ENCODE measurements at places on chromosomes 2 and 18.

- no peak for DNase-seq
Measured at GRCh38 chr18:49431165-49431962, 29.1 kb downstream of the DYM start.

DNA sequence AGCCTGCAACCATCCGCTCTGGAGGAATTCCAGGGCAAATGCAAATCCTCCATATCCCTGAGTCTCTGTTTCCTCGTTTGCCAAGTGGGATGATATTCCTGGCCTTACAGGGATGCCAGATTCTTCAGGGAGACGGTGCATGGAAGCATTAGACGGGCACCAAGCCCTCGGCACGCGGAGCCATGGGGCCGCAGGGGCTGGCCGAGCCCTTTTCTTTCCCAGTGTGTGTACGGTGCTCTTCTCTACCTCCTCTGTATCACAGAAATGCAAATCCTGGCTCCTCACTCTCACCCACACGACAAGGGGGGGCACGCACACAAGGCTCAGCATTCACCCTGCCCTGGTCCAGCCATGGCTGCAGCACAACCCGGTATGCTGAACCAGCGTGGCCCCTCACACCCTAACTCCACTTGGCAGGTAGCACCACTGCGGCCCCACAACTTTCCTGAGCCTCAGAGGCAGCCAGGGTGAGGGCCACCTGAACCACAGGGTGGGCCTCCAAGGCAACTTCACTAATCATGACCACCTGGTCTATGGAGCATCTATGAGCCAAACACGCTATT is 64.1 kb upstream of the SALL3 start:
- DNase-seq: no peak

- DNase-seq: no peak
Measured at GRCh38 chr18:47261902-47262300, 10.4 kb upstream of the SKOR2 start.

DNA sequence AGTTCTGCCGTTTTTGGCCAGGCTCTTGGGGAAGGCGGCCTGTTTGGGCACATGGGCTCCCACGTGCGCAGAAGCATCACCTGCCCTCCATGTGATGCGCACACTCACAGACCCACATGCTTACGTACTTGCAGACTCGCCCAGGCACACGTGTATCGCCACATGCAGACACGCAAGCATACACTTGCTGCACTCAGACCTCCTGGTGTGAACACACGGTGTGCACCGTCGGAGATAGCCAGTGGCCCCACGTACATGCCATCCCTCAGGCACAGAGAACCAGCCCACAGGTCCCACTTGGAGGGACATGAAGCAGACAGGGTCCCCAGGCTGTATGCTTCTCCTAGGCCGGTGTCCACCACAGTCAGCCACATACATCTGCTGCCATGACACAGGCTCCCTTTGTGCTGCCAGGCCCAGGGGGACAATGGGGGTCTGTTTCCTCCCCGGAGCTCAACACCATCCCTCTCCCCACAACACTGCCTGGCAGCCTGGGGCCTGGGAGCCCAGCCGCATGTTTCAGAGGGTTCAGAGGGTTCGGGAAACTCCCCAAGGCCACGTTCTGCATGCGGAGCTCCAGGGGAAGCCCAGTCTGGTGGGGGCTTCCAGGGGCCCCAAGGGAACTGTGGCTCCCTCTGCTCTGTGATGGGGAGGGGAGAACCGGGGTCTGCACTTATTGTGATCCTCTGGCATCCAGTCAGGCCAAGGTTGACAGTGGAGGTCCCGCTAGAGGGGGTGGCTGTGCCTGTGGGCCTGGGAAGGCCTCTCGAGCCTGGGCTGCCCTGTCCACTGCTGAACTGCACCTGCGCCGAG is 208.1 kb upstream of the HAAO start:
- DNase-seq: no peak

DNA sequence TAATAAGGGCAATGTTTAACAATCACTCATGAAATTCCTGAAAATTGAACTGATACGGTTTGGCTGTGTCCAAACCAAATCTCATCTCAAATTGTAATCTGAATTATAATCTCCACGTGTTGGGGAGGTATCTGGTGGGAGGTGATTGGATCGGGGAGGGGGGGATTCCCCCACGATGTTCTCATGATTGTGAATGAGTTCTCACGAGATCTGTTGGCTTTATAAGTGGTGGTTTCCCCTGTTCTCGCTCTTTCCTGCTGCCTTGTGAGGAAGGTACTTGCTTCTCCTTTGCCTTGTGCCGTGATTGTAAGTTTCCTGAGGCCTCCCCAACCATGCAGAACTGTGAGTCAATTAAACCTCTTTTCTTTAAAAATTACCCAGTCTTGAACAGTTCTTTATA is 34.0 kb upstream of the SKOR2 start:
- no peak for DNase-seq
